ENCODE measurements at places on chromosomes 1 and 21. TPM values are rescaled to one million over a fixed set of nuclear protein-coding genes. Genes with fewer than 3 reads are reported as not detected.

DNA sequence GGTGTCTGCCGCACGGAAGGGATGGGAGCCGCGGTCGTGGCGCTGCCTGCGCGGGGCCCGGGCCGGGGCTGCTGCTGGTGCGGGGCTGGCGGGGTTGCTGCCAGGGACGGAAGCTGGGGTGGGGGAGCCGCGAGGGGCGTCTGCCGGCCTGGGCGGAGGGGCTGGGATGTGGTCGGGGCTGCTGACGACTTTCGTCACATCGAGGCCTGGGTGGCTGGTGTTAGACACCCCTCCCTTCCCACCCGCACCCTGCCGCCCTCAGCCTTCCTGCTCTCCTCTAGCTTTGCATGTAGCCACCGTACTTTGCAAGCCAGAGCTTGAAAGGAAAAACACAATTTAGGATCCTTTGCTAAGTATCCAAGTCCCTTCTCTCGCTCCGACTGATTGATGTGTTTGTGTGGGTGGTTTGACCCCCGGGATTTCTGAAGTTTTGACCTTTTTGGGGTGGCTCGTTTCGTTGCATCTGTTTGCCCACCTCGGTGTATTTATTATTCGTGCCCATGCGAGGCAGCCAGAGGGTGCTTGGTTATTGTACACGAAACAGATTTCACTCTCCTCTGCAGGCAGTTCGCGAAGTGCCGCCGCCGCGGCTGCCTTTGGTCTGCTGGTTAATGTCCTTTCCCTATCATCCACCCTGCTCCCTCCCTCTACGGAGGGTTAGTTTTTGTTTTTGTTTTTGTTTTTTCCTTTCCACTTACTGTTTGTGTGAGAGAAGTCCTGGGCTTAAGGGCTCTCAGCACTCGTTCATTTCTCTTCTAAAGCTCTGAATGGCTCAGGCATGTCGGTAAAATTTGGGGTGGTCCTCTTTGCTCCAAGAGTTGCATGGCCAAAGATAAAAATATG, 868 bp downstream of the C1orf21 start:
- DNase-seq, result peak; percentile 47

DNA sequence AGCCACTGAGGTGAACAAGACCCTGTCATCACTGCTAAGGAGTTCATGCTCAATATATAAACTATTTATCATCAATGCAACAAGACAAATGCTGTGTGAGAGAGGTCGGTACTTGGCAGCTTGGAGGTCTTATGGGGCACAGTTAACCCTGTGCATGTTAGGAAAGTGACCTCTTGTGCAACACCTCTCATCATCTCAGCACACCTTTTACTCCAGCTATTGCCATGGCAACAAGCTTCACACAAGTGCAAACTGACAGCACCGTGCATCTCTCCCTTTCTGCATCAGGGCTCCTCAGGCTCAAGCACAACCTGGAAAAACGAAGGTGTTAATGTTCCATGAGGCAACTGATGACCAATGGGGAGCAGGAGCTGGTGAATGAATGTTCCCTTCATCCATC, 14.7 kb upstream of the MYSM1 start:
- no peak for DNase-seq

DNA sequence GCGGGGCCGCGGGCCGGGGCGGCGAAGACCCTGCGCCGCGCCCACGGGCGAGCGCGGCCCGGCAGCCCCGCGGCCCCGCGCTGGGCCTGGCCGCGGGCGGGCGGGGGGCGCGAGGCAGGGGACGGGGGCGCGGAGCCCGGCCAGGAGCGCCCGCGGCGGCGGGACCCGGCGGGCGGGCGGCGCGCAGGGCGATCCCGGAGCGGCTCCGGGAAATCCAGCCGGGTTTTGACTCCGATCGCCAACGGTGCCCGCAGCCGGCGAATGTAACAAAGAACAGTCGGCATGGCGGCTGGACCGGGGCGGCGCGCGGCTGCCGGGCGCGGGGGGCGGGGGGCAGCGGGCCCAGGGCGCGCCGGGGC, 334 bp downstream of the PRDM15 start:
- peak; percentile 89 for DNase-seq

GRCh38 chr1:226486161-226486560, 62.4 kb upstream of the STUM start:
- no peak for DNase-seq

DNA sequence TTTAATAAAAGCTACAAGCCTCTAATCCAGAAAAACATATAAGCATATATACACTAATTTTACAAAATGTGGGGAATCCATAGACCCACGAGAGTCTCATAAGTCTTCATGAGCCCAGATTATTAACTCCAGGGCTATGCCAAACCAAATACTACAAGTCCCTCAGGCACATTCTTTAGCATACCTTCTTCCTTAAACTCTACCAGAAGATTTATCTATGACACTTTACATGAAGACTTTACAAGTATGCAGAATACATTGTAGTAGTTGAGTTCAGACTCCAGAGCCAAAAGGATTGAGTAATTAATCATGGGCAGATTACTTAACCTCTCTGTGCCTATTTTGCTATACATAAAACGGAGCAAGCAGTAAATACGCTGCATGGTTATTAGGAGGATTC, 793.7 kb upstream of the ADGRL2 start:
- no peak for DNase-seq

DNA sequence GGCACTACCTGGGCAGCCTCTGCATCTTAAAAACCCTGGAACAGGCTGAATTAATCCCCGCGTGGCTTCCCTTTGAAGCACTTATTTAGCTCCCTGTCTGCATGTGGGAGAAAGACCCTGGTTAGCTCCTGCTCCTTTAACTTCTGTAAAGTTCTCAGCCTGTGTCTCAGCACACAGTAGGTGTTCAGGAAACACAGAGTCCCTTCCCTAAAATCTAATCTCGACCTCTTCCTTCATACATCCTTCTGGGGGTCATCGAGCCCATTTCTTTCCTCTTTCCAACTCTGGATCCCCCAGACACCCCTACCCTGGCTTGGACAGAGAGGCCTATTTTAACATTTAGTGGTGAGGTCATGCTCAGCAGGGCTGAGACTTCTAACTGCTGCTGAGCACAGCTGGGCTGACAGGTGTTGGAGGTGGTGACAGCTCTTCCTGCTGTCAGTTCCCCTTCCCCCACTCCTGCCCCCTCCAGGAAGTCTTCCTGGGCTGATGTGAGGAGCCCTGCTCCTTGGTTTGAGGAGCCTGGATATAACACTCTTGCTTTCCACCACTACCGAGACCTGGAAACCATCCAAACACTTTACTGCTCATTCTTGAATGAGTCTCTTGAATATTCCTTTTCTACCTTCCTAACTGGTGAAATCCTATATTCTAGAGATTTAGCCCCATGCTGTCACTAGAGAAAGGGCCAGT, 5.3 kb downstream of the E2F2 start:
- DNase-seq, result no peak

HPCAL4 gene
- 1.1 TPM for total RNA-seq

AKNAD1 gene
- total RNA-seq, result not detected

SPATA46 gene
- not detected for total RNA-seq

ISG15 gene
- 52.9 TPM for total RNA-seq

CRB1 gene
- not detected for total RNA-seq

FCRL3 gene
- total RNA-seq, result not detected
